ENCODE measurements at places on chromosomes 6 and 20.

DNA sequence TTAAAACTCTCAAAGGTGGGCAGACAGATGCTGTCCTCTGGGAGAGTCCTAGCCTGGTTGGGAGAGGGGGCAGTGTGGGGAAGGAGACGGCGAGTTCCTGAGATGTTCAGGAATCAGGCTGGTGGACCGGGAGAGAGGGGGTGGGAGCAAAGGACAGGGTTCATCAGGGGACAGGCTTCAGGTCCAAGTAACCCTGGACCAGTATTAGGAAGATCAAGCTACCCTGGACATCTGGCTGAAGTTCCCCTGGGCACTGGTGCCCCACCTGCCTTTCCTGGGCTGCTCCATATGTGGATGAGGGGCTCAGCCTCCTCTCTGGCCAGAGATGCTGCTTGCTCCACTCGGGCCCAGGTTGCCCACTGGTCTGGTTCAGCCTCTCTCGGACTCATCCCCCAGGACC is 1.1 kb upstream of the IP6K3 start:
- DNase-seq, result no peak

DNA sequence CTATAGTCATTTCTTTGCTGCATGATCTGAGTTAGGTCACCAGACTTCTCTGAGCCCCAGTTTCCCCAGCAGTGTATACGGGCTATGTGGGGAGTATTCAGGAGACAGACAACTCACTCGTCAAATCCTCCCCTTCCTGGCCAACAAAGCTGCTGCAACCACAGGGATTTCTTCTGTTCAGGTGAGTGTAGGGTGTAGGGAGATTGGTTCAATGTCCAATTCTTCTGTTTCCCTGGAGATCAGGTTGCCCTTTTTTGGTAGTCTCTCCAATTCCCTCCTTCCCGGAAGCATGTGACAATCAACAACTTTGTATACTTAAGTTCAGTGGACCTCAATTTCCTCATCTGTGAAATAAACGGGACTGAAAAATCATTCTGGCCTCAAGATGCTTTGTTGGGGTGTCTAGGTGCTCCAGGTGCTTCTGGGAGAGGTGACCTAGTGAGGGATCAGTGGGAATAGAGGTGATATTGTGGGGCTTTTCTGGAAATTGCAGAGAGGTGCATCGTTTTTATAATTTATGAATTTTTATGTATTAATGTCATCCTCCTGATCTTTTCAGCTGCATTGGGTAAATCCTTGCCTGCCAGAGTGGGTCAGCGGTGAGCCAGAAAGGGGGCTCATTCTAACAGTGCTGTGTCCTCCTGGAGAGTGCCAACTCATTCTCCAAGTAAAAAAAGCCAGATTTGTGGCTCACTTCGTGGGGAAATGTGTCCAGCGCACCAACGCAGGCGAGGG is 594 bp upstream of the CDKN1A start:
- no peak for DNase-seq

DNA sequence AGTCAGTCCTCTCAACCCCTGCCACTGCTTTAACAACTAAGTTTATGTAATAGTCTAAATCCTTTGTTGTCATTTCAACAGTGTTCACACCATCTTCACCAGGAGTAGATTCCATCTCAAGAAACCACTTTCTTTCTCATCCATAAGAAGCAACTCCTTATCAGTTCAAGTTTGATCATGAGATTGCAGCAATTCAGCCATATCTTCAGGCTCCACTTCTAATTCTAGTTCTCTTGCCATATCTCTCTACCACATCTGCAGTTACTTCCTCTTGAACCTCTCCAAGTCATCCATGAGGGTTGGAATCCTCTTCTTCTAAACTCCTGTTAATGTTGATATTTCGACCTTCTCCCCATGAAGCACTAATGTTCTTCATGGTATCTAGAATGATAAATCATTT is 57.9 kb upstream of the FOXO3 start:
- DNase-seq, result no peak

GRCh38 chr6:147522597-147522996 is 14.1 kb downstream of the SAMD5 start:
- DNase-seq, result no peak

DNA sequence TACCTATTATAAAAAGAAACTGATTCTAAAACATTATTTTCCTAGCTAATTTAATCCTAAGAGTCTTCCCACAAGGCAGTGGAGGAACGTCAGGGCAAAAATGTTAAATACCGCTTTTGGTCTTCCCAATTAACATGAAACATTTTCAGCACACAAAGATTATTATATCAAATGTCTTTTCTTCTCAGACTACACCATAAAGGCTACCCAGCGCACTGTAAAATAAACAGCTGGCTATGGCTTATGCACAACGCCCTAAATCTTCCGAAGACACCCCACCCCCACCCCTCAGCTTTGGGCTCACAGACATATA is 1.0 kb downstream of the NUDT3 start:
- DNase-seq, result no peak
